ENCODE measurements at places on chromosomes 7 and 10.

DNA sequence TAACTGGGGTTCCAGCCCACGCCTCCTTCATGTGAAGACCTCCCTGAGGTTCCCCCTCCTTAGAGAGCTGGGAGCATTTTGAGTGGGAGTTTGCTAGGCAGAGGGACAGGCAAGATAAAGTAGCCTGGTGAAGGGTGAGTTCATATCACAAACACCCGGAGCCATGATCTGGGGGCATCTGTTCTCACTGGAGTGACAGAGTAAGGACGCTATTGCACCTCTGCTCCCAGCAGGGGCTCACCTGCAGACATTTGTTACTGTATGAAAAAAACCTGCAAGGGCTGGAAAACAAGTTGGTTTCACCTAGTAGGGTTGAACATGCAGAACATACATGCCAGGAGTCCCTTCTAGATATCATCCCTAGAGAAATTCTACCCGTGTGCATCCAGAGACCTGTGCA, 88.4 kb downstream of the CARD11 start:
- no peak for DNase-seq

DNA sequence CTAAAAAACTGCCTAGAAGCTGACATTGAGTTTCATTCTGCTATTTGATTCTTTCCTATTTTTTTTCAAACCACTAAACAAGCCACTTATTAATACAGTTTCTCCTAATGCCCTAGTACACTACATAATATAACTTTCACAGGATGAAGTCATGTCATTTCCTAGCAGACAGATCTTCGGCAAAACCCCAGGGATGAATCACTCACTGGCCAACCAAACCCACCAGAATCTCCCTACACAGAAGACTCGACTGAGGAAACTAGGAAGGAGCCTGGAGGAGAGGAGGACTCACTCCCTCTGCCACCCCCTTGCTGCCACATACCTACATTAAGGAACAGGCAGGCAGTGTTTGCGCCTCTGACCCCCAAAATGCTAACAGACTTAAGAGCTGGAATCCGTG, 33.4 kb downstream of the XPNPEP1 start:
- DNase-seq, result no peak

GRCh38 chr7:137974766-137975165, 27.1 kb downstream of the CREB3L2 start:
- no peak for DNase-seq

DNA sequence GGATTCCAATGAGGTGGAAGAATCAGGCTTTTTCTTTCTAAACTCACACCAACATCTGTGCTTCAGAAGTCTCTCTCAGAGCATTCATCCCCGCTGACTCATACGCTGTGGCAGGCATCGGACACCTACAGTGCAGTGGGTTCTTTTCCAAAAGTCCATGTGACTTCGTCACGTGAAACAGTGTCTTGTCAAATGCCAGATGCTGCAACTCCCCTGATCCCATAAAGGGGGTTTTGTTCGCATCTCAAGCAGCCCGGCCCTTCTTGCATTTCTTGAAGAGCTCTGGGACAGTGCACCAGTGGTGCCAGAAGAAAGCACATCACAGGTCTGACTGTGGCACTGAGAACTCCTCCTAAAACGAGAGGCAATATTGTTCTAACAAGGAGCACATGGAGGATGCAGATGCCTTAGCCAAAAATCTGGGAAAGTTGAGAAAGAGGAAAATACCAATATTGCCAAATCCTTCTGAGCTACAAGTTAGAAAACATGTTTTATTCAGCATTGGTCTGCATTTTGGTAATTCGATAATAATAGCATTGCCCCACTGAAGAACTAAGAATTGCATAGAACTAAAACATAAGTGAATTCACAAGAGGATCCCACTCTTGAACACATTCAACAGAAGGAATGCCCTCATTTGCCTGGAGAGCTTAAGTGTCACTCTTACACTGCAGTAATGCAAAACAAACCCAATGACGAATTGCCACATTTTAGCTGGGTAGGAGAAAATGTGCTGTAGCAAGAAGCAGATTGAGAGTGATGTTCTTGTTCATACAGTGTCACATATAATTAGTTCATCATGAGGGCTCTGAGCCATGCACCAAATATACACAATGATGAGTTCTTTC, 204.4 kb downstream of the CXCL12 start:
- DNase-seq, result no peak

- DNase-seq, result no peak
These were observed 6.9 kb downstream of the C10orf62 start for GRCh38 chr10:97596101-97597082.

DNA sequence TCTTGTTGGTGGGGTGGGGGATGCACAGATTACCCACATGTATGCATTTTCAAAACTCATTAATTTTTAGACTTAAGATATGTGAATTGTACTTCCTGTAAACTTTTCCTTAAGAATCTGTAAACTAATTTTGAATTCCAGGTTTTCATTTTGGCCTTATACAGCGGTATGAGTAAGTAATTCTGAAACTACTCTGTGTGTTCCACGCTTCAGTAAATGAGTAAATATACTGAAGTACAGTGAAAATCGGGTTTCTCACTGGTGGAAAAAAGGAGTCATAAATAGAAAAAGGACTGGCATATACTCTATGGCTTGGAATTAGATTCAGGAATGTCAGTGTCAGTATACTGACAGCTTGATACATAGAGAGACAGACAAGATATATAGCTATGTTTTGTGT, 72.8 kb downstream of the CTTNBP2 start:
- DNase-seq, result no peak

DNA sequence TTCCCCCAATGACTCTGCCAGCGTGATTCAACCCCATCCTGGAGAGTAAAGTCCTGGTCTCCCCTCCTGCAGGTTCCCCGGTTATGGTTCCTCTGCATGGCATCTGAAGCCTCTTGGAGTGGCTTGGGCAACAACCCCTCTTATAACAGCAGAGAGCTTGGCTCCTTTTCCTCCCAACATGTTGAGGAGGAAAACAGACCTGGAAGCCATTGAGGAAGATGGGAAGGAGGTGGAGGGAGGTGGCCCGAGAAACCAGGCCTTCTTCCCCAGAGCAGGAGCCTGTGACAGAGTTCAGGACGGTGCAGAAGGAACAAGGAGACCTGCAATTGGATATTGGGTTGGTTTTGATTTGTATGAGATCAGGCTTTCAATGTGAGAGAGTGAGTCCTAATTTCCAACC, 184.0 kb upstream of the ADCY1 start:
- DNase-seq, result no peak

GRCh38 chr10:87691506-87692070, 31.9 kb downstream of the PAPSS2 start:
- DNase-seq, result no peak

GRCh38 chr10:49614242-49615198, 683 bp downstream of the CHAT start:
- no peak for DNase-seq

GRCh38 chr10:95260397-95260881, 30.4 kb downstream of the PDLIM1 start:
- DNase-seq, result no peak

GRCh38 chr10:128178302-128178958, 52.2 kb upstream of the MKI67 start:
- DNase-seq, result no peak

GRCh38 chr10:11856089-11856488, 32.9 kb downstream of the PROSER2 start:
- no peak for DNase-seq

- DNase-seq, result no peak
These were observed 63.7 kb upstream of the STEAP1B start for GRCh38 chr7:22563621-22564241.

GRCh38 chr7:26332698-26333097, 41.0 kb downstream of the SNX10 start:
- no peak for DNase-seq

- no peak for DNase-seq
These were observed 63.2 kb downstream of the EBF3 start for GRCh38 chr10:129900825-129901224.

- no peak for DNase-seq
These were observed 17.5 kb upstream of the KIF20B start for GRCh38 chr10:89683883-89684282.

DNA sequence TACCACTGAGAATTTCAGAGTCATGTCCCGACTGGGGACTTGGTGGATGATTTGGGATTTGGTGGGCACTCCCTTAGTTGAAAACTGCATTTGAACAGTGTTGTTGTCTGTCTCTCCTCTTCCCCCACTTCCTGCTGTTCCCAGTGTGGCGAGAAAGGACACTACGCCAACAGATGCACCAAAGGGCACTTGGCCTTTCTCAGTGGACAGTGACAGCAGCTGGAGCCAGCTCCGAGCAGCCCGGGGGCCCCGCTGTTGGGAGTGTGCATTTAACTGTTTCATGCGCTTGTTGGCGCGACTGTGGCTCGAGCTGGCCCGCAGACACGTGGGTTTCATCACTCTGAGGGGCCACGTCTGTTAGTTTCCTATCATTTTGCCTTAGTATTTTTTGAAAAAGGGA, 9.7 kb downstream of the ATP5MF start:
- DNase-seq, result no peak
